Tibial nerve (tissue), 4 donors: ENCODE measurements at places on chromosomes 2 and 18. TPM values are rescaled to one million over a fixed set of nuclear protein-coding genes. Genes with fewer than 3 reads are reported as not detected.

FER1L5 gene
- not detected for total RNA-seq

NT5DC4 gene
- not detected for total RNA-seq

SEMA4F gene
- total RNA-seq = 22.3 TPM

DBI gene
- 76.2 TPM for total RNA-seq

DNAJC27 gene
- 14.7 TPM for total RNA-seq

MRPL33 gene
- 135 TPM for total RNA-seq

ICOS gene
- total RNA-seq = 0.30 TPM

CYP20A1 gene
- 24.3 TPM for total RNA-seq

UGT1A5 gene
- total RNA-seq = not detected

CCDC142 gene
- 34.7 TPM for total RNA-seq

ALPP gene
- not detected for total RNA-seq

TMEFF2 gene
- not detected for total RNA-seq

ABCB11 gene
- 0.63 TPM for total RNA-seq

CCNT2 gene
- 29.8 TPM for total RNA-seq

IL36G gene
- total RNA-seq = not detected

OR6B2 gene
- 5.7 TPM for total RNA-seq

ABCG5 gene
- not detected for total RNA-seq

ALKAL2 gene
- total RNA-seq = 53.3 TPM

GPR45 gene
- total RNA-seq = not detected

ZNF2 gene
- total RNA-seq = 5.7 TPM

DSG1 gene
- total RNA-seq = not detected

SIX3 gene
- total RNA-seq = not detected

SETBP1 gene
- 40.8 TPM for total RNA-seq

FBXO41 gene
- 1.5 TPM for total RNA-seq

METTL8 gene
- total RNA-seq = 27.9 TPM

ITGA6 gene
- total RNA-seq = 395 TPM

SNTG2 gene
- total RNA-seq = 39.8 TPM

SALL3 gene
- total RNA-seq = not detected

CD302 gene
- 59.6 TPM for total RNA-seq

TMEM247 gene
- not detected for total RNA-seq

STARD6 gene
- total RNA-seq = not detected

MGAT4A gene
- 13.3 TPM for total RNA-seq

LONRF2 gene
- 12.8 TPM for total RNA-seq

PHOSPHO2 gene
- total RNA-seq = 8.0 TPM

COLEC12 gene
- total RNA-seq = 8.3 TPM

KCTD1 gene
- total RNA-seq = 42.0 TPM

CNDP1 gene
- total RNA-seq = 1.0 TPM

RAD51AP2 gene
- total RNA-seq = not detected

CEBPZOS gene
- total RNA-seq = 21.9 TPM

SERPINB10 gene
- total RNA-seq = not detected

EDAR gene
- total RNA-seq = under 0.01 TPM

IL36B gene
- not detected for total RNA-seq

ERICH2 gene
- 0.98 TPM for total RNA-seq

FBXO36 gene
- total RNA-seq = 4.2 TPM

TEKT4 gene
- total RNA-seq = not detected

ARMC9 gene
- 8.7 TPM for total RNA-seq

KCNE4 gene
- 9.0 TPM for total RNA-seq

SLC4A3 gene
- 3.3 TPM for total RNA-seq
